Aorta (tissue), 5 donors: ENCODE measurements at places on chromosomes 16 and 17.

DNA sequence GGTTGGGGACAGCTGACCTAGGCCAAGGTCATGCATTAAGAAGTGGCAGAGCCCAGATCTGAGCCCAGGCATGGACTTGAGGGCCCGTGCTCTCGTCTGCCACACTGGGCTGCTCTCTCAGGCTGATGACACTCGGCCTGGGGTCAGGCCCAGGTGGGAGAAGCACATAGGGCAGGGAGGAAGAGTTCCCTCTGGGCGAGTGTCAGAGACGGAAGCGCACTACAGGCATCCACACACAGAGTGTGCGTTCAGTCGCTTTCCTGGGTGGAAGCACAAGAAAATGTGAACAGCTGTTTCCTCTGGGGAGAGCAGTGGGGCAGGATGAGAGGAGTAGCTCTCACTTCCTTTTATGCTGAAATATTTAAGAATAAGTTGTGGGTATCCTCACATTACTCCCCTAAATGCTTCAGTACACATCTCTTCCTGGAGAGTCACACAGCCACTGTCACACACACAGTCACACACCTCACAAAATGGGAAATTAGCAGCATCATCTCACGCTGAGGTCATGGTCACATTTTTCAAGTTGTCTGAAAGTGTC lies 59.7 kb downstream of the B9D1 start:
- DNase-seq = peak; percentile 71

DNA sequence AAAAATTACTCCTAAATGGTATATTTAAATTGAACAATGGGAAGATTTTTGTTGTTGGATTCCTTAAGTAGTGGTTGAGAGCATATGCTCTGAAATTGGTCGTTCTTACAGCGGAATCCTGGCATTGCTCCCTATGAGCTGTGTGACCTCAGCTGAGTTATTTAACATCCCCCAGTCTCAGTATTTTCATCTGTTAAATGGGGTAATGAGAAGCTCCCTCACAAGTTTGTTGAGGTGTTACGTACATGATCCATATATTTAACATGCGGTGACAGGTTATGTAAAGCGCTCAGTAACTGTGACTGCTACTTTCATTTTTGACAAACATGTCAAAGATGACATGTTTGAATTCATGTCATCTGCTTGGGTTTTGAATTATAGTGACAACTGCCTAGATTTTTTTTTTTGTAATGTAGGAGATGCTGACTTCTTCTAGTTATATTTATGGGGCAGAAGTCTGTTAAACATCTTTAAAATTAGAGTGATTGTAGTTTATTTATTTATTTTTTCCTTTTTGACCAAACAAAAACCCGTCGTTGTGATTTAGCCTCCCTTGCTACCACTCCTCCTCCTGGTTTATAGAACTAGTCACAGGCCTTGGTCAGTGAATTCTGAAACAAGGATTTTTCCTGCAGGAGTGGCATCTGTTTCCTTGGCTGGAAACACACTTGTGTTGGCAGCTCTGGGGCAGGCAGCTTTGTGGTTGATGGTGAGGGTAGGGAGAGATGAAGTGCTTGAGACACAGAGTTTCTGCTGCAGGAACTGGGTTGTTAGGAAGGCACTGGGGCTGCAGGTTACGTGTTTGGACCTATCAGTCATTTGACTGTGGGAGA lies 268.8 kb downstream of the SNX29 start:
- no peak for DNase-seq

- no peak for DNase-seq
Measured at GRCh38 chr17:57412520-57413096, 156.3 kb downstream of the MSI2 start.

- no peak for DNase-seq
Measured at GRCh38 chr16:717450-718245, 2.7 kb downstream of the METRN start.

- DNase-seq = no peak
Measured at GRCh38 chr17:39014795-39015545, 47.8 kb upstream of the FBXO47 start.

DNA sequence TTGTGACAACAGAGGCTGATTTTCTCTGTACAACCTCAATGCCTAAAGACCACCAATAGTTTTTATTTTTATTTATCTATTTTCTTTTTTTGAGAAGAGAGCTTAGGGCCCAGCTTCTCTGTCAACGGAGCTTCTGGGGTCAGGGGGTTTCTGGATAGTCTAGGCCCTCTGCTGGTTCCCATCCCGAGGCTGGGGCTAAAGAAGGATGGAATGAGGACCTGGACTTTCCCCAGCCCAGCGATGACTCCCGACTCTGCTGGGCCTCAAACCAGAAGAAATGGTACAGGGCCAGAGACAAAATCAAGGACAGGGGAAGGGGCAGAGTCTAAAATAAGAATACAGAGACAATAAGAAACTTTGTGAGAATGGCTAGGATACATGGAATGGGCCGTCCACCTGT lies 5.7 kb upstream of the TSPOAP1 start:
- DNase-seq = no peak

- DNase-seq = no peak
Measured at GRCh38 chr17:62098623-62099231, 33.6 kb upstream of the MED13 start.

GRCh38 chr16:68370581-68371275 lies 59.9 kb downstream of the PRMT7 start:
- no peak for DNase-seq

GRCh38 chr17:3838206-3838605 lies 7.8 kb downstream of the NCBP3 start:
- peak; percentile 31 for DNase-seq

- peak; percentile 91 for DNase-seq
Measured at GRCh38 chr17:50564916-50565315, 4.4 kb downstream of the CACNA1G start.

DNA sequence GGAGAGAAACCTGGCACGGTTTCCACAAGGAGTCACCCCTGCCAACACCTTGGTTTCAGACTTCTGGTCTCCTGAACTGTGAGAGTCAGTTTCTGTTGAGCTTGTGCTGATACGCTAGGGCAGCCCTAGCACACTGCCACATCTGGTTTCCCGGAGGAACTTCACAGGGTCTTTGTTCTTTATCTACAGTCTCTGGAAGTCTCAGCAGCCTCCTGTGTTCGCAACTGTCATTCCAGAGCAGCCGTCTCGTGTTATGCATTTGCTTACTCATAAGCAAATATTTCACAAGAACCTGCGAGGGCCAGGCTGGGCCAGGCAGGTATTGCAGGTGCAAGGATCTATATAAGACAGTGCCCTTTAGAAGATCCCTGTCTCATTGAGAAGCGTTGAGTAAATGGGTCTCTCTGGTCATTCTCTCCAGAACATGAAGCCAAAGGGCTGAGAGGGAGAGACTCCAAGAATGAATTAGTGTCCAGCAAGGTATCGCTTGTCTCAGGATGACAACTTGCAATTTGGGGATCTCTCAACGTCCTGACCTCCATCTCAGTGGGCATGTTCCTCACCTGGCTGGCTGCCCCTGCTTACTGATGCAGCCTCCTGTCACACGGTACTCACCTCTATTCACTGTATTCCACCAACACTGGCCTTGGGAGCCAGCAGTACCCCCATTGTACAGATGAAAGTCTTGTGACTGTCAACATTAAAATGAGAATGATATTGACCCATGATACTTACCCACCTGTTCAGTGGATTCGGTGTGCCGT lies 141.2 kb downstream of the WWOX start:
- no peak for DNase-seq

DNA sequence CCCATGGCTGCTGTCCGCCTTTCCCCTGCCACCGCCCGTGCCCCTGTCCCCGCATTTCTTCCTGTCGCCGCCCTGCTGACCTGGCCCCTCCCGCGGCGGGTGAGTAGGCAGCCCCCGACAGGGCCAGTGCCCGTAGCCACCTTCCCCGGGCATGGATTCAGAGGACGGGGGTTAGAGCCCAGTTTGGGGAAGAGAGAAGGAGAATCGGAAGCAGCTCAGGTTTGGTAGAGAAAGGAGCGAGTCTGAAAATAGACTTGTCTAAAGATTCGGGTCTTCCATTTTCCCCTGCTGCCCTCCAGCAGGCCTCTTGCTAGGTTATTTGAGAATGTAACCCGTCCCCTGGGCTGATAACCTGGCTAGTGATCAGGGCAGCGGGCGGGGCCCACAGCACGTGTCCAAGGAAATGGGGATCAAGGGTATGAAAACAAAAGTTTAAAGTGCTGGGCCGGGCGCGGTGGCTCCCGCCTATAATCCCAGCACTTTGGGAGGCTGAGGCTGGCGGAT lies 7.9 kb upstream of the CLDN9 start:
- DNase-seq = no peak

DNA sequence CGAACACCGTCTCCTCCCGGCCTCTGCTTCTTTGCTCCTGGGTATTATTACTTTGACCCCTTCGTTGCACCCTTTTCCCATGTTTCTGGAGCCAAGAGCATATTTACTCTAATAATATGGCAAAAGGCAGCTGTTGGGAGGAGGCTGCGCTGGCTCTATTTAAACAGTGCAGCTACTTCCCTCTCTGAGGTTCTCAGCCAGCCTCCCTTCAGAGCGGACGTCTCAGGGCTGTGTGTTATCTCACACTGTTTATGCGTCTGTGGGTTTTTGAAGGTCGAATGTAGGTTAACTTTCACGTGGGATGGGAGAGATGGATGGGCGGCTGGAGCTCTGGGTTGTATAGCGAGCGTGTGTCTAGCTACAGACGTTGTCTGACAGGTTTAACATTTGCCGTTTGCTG lies 45.3 kb downstream of the COX4I1 start:
- no peak for DNase-seq

DNA sequence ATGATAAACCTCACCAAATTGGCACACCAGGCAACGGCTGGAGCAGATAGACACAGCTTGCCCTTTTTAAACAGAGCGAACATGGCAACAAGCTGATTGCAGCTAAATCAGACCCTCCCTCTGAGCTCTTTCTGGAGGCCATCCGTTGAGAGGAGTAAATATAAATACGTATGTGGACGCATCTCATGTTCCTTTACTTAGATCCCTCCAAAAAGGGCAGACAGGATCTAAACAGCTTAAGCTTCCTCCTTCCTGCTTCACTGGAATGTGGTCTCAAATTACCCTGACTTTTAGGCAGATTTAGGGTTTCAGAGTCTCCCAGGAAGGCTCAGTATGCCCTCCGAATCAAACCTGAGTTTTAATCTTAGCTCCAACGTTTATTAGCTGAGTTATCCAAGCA lies 204.7 kb upstream of the GOT2 start:
- no peak for DNase-seq

DNA sequence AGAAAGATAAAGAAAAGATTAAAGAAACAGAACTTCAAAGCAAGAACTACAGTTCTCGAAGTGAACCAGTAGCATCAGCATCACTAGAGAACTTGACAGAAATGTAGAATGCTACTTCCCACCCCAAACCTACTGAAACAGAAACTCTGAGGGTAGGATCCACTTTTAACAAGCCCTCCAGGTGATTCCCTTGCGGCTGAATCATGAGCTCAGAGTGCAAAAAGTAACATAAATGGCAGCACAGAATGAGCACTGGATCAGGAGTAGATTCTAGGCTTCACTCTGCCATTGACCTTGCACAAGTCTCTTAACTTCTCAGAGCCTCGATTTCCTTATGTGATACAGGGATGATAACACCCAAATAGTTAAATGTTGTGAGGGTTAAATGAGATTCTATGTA lies 5.8 kb downstream of the TOM1L2 start:
- no peak for DNase-seq

DNA sequence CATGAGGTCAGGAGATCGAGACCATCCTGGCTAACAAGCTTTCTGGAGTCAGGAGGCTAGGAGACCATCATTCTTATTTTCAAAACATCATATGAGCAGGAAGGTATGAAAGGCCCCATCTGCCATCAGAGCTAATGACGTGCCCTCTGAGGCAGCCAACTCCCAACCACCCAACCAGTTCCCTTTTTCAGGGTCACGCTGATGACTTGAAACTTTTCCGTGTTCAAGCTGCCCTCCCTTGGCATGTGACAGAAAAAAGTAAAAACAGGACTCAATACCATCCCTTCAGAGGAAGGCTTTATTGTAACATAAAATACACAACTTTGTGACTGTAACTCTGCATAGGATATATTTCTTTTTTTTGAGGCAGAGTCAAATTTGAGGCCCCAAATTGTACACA lies 4.6 kb upstream of the GHDC start:
- DNase-seq = no peak
